GM19239 (cell line): ENCODE measurements at places on chromosomes 12 and 14.

GRCh38 chr14:99075061-99075460, 196.9 kb downstream of the BCL11B start:
- DNase-seq, result no peak

GRCh38 chr12:28313631-28314030, 123.4 kb downstream of the CCDC91 start:
- no peak for DNase-seq

DNA sequence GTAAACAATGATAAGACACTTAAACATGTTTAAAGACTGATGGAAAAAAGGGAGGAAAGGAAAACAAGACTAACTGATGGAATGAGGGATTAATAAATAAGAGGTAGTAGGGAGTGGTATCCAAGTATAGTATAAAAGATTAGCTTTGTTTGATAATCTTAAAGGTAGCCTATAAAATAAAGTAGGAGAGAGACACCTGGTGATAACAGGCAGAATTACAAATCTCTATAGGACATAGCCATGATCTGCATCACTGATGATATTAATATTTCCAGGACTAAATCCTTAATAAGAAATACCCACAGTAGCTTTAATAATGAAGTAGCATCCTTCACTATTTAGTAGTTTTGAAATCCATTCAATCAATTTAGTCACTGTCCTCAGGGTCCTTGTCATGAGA, 30.4 kb downstream of the DLGAP5 start:
- DNase-seq, result no peak

DNA sequence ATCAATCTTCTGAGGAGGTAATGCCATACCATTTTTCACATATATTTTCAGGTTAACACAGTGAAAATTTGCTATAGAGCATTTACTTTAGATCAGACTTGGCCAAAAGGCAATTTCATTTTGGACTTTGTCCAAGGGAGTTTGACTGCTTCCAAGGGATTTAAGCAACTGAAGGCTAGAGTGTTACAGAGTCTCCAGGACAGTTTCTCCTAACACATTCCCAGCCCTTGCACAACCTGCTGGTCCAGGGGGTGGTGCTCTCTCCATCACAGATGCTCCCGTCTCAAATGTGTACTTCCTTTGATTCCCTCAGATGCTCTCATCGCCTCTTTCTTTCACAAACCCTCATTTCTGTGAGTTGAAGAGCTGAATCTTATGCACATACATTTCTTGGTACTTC, 143.1 kb downstream of the TPH2 start:
- DNase-seq, result no peak

- DNase-seq, result no peak
Measured at GRCh38 chr12:12715459-12716150, 1.6 kb upstream of the CDKN1B start.

DNA sequence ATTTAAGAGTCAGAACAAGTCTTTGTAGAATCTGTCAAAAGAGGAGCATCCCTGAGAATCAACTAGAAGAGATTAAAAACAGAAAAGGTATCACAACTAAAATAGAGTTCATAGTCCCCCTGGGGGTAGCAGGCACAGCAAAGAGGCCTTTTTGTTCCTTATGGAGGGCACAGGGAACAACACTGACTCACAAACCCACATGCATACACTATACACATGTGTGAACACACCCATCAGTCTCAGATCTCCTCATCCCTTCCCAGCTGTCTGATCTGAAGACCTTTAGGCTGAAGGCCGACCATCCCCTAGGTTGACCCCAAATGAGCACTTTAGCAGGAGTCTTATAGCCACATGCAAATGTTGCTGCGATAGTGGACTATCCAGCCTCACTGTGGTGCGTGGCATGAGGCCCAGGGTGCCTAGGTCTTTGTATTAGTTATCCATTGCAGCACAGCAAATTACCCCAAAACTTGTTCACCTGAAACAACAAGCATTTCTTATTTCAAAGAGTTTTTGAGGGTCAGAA, 236.7 kb upstream of the EGLN3 start:
- DNase-seq, result no peak
